Activated naive CD4-positive, alpha-beta T cell (primary cell): ENCODE measurements at places on chromosomes 16 and 17.

GRCh38 chr16:78591682-78592103 lies 492.2 kb downstream of the WWOX start:
- DNase-seq: no peak

DNA sequence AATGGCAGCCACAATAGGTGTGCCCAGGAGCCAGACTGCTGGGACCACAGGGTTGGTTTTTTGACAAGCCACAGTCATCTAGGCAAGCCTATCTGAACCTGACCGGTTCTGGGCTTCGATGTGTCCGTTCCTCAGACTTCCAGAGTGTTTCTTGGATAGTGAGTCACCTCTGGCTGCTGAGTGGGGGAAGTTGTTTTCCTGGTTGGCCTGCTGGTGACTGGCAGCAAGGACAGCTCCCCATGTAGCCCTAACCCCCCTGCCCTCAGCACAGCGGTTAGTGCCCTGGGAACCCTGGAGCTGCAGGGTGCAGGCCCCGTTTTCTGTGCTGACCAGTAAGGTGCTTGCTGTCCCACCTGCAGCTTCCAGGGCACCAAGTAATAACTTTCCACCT lies 65.5 kb downstream of the PLD6 start:
- no peak for DNase-seq

DNA sequence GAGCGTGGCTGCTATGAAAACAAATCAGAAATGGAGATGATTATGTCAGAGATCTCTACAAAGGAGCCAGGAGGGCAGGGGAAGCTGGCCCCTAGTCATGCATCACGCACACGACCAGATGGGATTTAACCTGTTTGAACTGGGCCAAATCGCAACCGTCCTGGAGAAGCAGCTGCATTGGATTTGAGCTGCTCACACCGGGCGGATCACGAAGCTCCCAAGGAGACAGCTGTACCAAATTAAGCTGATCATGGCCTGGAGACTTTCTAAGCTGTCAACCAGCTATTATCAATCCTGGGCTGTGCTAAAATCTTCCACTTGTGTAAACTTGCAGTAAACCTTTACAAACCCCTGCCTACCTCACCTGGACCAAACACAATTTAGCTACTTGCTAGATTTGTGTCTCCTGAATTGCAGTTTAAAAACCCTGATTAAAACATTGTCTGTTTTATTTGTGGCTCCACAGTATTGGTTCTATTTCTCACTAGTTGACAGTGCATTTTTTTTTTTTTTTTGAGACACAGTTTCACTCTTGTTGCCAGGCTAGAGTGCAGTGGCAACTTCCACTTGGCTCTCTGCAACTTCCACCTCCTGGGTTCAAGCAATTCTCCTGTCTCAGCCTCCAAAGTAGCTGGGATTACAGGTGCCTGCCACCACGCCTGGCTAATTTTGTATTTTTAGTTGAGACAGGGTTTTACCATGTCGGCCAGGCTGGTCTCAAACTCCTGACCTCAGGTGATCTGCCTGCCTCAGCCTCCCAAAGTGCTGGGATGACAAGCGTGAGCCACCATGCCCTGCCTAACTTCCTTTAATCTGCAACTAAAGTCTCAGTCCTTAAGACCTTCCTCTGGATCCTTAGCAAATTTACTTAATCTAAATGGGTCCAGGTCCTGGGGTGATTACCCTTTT lies 98.3 kb upstream of the GRIN2A start:
- no peak for DNase-seq

DNA sequence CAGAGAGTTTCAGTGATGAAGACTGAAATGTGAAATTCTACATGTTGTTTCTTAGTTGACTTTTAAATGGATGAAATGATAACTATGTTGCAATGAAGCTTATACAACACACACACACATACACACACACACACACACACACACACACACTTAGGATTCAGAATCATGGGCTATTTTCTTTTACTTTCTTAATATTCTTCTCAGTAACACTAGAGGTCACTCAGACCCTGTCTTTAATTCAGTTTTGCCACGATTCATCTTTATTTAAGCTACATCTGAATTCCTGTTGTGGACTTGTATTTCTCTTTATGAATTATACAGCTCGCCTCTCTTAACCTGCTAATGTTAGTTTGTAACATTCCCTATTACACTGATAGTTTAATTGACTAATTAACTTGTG lies 109.6 kb upstream of the GOT2 start:
- DNase-seq: no peak

GRCh38 chr17:10871914-10872313 lies 34.0 kb upstream of the PIRT start:
- DNase-seq: no peak

- DNase-seq: no peak
Measured at GRCh38 chr16:35173295-35173694, 1713.9 kb downstream of the TP53TG3F start.

DNA sequence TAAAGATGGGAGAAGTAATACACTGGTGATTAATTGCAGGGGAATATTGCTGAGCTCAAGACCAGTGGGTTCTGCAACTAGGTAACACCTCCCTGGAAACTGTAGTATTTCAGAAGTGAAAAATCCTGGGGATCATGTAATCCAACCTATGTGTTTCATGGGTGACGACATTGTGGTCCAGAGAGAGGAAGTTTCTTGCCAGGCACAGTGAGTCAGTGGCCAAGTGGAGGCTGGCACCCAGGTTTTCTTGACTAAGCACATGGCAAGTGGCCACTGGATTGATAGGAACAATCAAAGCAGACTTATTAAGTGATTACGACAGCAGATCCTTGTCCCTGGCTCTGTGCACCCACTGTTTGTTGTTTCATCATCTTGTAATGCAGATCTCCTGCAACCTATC lies 14.6 kb upstream of the CIITA start:
- no peak for DNase-seq

- DNase-seq: no peak
Measured at GRCh38 chr17:77528516-77529327, 388.0 kb downstream of the SEC14L1 start.

- no peak for DNase-seq
Measured at GRCh38 chr16:31141489-31142108, 6.1 kb upstream of the PRSS8 start.

DNA sequence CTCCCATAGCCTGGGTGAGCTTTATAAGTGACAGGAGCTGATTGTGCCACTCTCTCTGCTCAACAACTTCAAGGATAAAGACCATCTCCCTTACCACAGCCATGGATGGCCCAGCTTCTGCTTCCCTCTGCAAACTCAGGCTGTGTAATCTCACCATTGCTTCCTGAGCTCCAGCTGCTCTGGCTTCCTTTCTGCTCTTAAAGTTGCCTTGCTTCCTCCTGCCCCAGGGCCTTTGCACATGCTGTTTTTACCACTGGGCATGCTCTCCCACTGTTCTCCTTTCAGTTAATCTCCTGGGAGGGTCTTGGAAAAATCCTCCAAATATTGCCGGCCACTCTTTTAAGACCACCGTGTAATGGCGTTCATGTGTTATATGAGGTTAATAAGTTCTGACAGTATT lies 265.1 kb upstream of the C16orf82 start:
- no peak for DNase-seq

DNA sequence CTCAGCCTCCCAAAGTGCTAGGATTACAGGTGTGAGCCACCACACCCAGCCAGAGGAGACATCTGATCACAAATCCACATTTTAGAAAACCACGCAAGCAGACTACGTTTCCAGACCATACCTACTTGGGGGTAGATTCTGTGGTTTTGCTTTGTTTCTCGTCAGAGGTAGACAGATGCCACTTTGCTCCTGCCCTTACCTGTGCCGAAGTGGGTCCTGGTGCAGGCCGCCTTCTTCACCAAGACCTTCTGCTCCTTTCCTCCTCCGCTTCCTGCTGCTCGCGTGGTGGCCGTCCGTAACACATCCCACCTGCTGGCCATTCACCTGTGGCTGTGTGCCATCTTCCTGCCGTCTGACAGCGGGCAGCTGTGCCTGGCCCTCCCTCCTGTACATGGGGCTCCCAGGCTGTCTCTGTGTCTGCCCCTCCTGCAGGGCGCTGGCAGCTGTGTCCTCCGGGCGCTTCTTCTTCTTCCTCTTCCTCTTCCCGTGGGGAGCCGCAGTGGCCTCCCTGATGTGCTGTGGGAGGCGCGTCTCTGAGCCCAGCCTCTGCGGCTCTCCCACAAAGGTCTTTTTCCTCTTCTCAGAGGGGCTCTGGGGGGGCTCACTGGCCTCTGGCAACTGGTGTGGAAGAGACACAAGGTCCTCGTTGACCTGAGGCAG lies 21.2 kb upstream of the CYTH1 start:
- no peak for DNase-seq

DNA sequence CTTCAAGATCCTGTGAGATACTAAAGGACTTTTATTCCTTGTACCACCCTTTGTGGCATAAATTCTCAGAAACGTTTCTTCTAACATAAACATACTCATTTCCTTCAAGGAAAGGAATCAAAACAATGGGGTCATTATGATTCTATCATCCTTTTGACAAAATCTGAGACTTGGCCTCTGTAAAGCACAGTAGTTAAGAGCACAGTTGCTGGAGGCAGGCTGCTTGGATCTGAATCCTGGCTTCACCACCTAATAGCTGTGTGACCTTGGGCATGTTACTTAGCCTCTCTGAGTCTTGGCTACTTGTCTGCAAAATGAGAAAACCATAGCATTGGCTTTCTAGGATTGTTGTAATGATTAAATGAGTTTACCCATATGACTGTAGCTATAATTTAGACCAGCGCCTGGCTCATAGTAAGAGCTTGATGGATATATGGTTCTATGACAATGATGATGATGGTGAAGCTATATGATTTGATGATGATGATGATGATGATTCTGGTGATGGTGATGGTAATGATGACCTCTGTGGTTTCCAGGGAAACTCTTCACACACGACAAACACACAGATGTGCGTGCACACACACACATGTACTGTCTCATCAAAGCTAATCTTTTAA lies 6.1 kb upstream of the KRT31 start:
- no peak for DNase-seq

DNA sequence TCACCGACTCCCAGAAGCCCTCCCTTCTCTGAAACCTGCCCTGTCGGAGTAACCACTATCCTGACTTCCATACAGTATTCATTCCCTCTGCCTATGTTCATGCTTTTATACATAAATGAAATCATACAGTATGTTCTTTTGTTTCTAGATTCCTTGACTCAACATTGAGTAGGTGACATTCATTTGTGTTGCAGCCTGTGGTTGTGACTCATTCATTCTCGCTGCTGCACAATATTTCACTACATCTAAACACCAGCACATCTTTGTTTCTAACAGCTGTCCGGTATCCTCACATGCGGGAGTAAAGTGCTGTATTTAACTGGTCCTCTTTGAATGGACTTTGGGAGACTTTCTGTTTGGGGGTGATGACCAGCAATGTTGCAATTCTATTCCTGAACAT lies 135.0 kb upstream of the FOXF1 start:
- DNase-seq: no peak

GRCh38 chr16:87647431-87648185 lies 45.3 kb downstream of the JPH3 start:
- no peak for DNase-seq

DNA sequence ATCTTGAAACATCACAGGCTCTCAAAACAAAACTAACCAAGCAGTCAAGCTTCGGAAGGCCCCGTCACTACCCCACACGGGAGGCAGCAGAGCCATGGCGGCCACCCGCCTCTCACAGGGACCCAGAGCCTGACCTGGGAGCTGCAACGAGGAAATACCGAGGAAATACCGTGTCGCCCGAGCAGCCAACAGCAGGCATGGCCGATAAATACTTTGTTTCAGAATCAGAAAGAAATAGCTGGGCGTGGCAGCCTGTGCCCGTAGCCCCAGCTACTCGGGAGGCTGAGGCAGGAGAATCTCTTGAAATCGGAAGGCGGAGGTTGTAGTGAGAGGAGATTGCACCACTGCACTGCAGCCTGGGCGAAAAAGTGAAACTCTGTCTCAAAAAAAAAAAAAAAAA lies 6.9 kb downstream of the LMF1 start:
- no peak for DNase-seq

DNA sequence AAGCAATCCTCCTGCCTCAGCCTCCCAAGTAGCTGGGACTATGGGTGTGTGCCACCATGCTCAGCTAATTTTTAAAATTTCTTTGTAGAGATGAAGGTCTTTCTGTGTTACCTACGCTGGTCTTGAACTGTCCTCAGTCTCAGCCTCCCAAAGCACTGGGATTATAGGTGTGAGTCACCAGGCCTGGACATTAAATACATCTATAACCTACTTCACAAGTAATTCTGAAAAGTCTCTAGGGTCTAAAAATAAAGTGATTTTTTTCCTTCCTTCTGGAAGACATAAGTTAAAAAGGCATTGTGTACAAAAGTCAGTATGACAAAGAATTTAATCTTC lies 118.3 kb downstream of the PARN start:
- no peak for DNase-seq

GRCh38 chr17:66406701-66407644 lies 104.6 kb downstream of the PRKCA start:
- no peak for DNase-seq

DNA sequence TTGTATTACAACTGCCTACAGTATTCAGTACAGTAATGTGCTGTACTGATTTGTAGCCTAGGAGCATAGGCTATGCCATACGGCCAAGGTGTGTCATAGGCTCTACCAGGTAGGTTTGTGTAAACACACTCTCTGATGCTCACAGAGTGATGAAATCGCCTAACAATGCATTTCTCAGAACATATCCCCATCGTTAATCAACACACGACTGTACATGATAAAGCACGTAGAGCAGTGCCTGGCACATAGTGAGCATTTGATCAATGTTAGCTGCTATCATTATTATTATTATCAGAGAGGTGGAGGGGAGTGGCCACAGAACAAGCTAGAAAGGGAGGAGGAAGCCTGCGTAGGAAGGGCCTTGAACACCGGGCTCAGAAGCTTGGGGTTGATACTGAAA lies 81.1 kb upstream of the LHX1 start:
- DNase-seq: no peak

GRCh38 chr16:4970010-4970409 lies 11.9 kb downstream of the SEC14L5 start:
- no peak for DNase-seq

GRCh38 chr17:55527540-55528118 lies 16.4 kb upstream of the SMIM36 start:
- DNase-seq: no peak

DNA sequence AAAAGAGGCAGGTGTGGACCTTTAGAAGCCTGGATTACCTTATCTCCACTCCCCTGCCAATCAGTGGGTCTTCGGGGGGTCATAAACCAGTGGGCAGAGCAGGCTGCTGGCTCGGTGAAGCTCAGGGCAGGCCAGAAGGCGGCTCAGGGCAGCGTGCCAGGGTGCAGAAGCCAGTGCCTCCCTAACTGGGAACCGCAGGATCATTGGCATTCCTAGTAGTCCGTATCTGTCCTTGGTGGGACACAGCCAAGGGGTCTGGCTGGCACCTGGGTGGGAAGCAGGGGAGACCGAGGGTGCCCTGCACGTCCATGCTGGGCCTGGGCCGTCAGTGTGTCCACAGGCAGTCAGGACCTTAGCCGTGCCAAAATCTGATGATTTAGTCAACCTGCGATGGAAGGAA lies 76.8 kb downstream of the SEC14L1 start:
- DNase-seq: no peak

DNA sequence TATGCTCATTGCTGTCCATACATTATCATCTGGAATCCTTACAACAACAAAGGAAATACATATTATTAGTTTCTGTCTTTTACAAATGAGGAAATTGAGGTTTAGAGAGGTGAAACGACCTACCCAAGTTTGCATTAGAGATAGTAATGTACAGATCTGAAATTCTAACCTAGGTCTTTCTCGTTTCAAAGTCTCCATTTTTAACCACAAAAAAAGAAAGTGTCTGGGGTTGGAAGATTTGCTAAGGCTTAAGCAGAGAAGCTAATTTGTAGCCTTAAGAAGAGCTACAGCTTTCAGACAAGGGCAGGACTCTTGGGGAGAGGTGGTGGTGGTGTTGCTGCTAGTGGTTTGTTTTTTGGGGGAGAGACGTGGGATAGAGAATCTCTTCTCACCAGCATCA lies 19.2 kb downstream of the CIITA start:
- no peak for DNase-seq
